ENCODE measurements at places on chromosomes 2 and 18. TPM values are rescaled to one million over a fixed set of nuclear protein-coding genes. Genes with fewer than 3 reads are reported as not detected.
A peak's percentile ranks its signal among the peaks of the same experiment; 100 is the strongest.

Gene DSG3
- total RNA-seq: 0.12 TPM

Gene HDHD2
- 38.2 TPM for total RNA-seq

DNA sequence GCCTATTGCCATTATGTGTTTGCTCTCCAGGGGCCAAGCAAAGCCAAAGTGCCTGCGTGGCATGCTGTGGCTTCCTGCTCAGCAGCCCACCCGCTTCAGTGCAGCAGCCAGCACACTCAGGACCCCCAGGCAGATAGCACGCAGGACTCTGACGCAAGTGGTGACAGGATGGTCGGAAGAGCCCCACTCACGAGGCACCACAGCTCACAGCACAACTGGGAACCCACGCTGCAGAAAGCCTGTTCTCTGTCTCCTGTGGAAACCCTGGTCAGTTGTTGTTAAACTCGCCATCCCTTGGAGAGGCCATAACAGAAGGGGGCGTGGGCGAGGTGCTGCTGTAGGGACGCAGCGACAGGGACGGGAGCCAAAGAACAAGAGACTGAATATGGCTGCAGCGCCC, 76.4 kb downstream of the HDAC4 start:
- no peak overlapping the region for H3K4me3 ChIP-seq
- DNase-seq: peak; percentile 34
- H3K36me3 ChIP-seq: no peaks in the 10 kb centered on the region
- no peak overlapping the region for H3K27ac ChIP-seq
- peaks cover 17% of the 10 kb centered on the region for H3K4me1 ChIP-seq

DNA sequence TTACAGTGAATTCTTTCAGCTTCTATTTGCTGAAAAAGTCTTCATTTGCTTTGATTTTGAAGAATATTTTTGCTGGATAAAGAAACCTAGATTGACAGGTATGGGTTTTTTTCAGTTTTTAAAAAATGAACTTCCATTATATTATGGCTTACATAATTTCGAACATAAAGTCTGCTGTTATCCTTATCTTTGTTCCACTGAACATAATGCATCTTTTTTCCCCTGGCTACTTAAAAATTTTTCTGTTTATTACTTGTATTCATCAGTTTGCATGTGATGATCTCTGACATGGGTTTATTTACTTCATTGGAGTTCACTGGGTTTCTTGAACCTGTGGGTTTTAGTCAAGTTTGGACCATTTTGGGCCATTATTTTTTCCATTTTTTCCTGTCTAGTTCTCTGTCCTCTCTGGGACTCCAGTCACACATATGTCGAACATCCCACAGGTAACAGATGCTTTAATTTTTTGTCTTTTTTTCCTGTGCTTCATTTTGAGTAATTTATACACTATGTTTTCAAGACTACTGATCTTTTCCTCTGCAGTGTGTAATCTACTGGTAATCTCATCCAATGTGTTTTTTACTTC, 33.1 kb downstream of the SEC11C start:
- no peaks in the 10 kb centered on the region for H3K27me3 ChIP-seq
- H3K4me1 ChIP-seq: no peaks in the 10 kb centered on the region
- no peak overlapping the region for H3K4me3 ChIP-seq
- DNase-seq: no peak

DNA sequence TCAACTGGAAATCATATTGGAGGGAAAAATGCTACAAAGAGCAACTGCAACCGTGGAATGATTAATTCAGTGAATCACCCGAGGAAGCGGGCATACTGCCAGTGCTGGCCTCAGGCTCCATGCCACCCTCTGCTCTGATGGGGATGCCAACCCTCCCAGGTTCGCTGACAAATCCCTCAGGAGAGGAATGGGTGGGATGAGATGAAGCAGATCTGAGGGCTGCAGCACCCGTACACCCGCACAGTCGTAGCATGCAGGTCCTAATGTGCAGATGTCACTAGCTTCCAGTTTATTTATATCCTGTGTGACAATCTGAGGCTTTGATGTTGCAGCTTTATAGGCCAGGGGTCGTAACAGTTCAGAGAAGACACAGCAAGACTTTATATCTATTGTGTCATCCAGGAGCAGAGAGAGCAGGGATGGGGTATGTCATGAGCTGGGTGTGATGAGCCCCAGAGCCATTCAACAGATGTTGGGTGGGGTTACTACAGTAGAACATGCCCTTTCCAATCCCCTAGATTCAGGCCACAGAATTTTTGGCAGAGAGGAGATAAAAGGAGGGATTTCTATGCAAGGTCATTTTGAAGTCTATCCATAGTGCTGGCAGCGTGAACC, 44.6 kb downstream of the DPP4 start:
- H3K27me3 ChIP-seq: no peaks in the 10 kb centered on the region
- H3K36me3 ChIP-seq: peaks cover 4% of the 10 kb centered on the region
- no peak overlapping the region for H3K4me3 ChIP-seq

DNA sequence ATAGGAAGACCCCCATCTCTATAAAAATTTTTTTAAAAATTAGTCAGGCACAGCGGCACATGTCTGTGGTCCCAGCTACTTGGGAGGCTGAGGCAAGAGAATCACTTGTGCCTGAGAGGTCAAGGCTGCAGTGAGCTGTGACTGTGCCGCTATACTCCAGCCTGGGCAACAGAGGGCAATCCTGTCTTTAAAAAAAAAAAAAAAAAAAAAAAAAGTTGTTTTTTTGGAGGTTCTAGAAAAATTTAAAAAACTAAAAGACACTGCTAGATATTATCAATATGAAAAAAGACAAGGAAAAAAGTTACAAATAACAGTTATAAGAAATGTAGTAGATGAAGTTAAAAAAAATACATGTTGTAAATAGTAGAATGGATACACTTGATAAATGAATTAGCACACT, 56.1 kb upstream of the C2orf15 start:
- DNase-seq: no peak
- H3K36me3 ChIP-seq: no peaks in the 10 kb centered on the region
- no peak overlapping the region for H3K27ac ChIP-seq
- no peak overlapping the region for H3K4me3 ChIP-seq
